CD4-positive, alpha-beta T cell treated with Interferon alpha-2 for 1 hour (primary cell): ENCODE measurements at places on chromosomes 7 and 10.

DNA sequence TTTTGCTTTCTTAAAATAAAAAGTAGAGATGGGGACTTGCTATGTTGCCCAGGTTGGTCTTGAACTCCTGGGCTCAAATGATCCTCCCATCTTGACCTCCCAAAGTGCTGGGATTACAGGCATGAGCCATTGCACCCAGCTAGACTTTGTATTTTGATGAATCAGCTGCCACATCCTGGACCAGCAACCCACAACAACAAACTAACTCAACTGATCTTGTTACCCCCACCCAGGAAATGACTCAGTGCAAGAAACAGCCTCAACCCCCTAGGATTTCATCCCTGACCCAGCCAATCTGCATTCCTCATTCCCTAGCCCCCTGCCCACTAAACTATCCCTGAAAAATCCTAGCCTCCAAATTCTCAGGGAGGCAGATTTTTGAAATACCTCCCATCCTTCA is 123.8 kb downstream of the IPMK start:
- DNase-seq = no peak

GRCh38 chr10:2120746-2121145 is 383.4 kb upstream of the ADARB2 start:
- no peak for DNase-seq

GRCh38 chr7:132078891-132079735 is 497.2 kb downstream of the PLXNA4 start:
- no peak for DNase-seq

DNA sequence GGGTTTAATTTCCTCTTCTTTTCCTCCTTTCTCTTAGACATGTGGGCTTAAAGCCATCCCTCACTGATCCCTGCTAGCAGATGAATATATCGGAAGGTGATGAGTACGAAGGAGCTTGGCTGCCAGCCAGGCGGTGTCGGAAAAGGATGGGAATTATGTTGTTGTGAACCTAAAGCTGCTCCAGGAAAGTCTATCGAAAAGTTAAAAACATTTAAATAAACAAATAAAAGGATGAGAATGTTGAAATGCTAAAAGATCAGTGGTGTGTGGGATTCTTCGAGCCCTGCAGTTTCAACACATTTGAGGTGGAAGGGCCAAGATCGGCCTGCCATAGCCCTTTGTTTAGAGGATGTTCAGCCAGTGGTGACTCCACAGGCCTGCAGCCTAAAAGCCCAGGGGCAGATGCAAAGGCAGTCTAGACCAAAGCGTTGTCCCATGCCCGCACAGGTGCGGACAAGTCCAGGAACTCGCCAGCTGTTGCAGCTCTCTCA is 107.9 kb downstream of the JCAD start:
- DNase-seq = no peak

- no peak for DNase-seq
Observed at GRCh38 chr7:81932936-81933335, 163.1 kb upstream of the HGF start.
